ENCODE measurements at places on chromosomes 1 and 21. TPM values are rescaled to one million over a fixed set of nuclear protein-coding genes. Genes with fewer than 3 reads are reported as not detected.

DNA sequence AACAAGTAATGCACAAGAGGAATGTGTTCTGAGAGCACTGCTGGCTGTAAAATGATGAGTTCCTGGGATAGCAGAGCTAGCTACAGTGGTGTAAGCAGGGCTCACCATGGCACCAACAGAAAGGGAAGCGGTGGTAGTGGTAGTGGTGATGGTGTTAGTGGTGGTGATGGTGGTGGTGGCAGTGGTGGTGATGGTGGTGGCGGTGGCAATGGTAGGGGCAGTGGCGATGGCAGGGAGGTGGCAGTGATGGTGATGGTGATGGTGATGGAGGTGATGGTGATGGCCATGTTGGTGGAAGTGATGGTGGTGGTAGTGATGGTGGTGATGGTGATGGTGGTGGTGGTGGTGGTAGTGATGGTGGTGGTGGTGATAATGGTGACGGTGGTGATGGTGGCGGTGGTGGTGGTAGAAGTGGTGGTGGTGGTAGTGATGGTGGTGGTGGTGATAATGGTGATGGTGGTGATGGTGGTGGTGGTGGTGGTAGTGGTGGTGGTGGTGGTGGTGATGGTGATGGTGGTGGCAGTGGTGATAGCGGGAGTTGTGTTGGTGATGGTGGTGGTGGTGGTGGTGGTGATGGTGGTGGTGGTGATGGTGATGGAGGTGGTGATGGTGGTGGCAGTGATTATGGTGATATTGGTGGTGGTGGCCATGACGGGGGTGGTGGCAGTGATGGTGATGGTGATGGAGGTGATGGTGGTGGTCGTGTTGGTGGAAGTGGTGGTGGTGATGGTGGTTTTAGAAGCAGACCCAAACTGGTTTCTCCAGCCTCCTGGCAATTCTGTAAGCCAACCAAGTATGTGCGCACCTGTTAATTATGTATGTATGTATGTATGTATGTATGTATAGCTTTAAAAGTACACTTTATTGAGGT lies 254.1 kb downstream of the TRABD2B start:
- no peaks in the 10 kb centered on the region for H3K27me3 ChIP-seq
- no peak for DNase-seq
- no peaks in the 10 kb centered on the region for H3K4me1 ChIP-seq
- H3K36me3 ChIP-seq = no peaks in the 10 kb centered on the region
- no peak overlapping the region for H3K4me3 ChIP-seq
- H3K27ac ChIP-seq = no peak overlapping the region

DNA sequence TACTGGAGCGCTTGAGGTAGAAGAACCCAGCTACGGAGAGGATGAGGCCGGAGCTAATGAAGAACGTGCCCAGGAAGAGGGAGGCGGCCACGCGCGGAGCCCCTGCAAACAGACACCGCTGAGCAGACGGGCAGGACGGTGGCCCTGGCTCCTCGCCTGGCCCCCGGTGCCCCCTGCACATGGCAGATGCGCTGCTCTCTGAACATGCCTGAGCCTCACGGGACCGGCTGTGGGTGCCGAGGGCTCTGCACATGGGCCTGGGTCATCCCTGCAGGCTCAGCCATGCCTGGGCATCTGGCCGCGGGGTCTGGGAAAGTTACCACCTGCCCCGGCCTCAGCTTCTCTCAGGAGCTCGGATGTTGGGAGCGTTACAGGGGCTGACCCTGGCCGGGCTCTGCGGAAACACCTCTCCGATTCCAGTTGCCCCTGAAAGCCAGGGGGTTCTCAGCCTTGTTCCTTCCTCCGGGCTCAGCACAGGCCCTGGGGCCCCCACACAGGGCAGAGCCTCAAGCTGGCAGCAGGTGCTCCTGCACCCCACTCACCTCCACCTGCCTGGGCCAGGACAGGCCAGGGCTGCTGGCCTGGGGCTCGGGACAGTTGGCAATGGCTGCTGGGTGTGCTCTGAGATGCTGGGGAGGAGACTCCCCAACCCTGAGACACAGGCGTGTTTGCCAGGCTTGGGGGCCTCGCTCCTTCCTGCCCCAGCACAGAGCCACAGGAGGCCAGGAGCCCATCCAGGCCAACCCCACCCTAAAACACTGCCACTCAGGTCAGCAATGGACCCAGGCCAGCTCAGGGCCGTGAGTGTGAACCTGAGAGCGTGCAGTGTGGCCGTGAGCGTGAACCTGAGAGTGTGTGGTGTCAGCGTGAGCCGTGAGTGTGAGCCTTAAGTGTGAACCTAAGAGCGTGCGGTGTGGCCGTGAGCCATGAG lies 12.1 kb upstream of the RNF223 start:
- no peaks in the 10 kb centered on the region for H3K36me3 ChIP-seq
- H3K4me3 ChIP-seq = no peak overlapping the region
- DNase-seq = no peak
- no peaks in the 10 kb centered on the region for H3K27me3 ChIP-seq
- no peaks in the 10 kb centered on the region for H3K4me1 ChIP-seq

DNA sequence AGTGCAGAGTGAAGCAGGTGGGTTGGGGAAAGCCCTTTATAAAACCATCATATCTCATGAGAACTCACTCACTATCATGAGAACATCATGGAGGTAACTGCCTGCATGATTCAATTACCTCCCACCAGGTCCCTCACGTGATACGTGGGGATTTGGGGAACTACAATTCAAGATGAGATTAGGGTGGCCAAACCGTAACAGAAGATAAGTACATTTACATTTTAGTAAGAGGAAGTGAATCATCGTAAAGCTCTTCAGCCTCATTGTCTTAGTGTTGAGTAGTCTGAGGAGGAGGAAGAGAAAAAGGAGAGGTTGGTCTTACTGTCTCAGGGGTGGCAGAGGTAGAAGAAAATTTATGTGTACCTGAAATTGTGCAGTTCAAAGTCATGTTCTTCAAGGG lies 1053.4 kb upstream of the ADGRL4 start:
- DNase-seq = no peak
- no peaks in the 10 kb centered on the region for H3K4me1 ChIP-seq

The ZMYND12 gene
- total RNA-seq = 1.0 TPM

- DNase-seq = no peak
- H3K36me3 ChIP-seq = no peaks in the 10 kb centered on the region
- no peak overlapping the region for H3K4me3 ChIP-seq
- H3K4me1 ChIP-seq = no peaks in the 10 kb centered on the region
- H3K27ac ChIP-seq = no peak overlapping the region
Measured at GRCh38 chr1:64082459-64082858, 121.0 kb upstream of the UBE2U start.

- H3K27me3 ChIP-seq = peaks cover under 1% of the 10 kb centered on the region
- no peak for DNase-seq
- no peak overlapping the region for H3K4me3 ChIP-seq
- peaks cover 5% of the 10 kb centered on the region for H3K4me1 ChIP-seq
- no peaks in the 10 kb centered on the region for H3K36me3 ChIP-seq
Measured at GRCh38 chr1:101312147-101312546, 75.3 kb downstream of the S1PR1 start.

- no peak for DNase-seq
- H3K27me3 ChIP-seq = no peaks in the 10 kb centered on the region
- no peaks in the 10 kb centered on the region for H3K4me1 ChIP-seq
- no peak overlapping the region for H3K4me3 ChIP-seq
- H3K27ac ChIP-seq = no peak overlapping the region
Measured at GRCh38 chr21:33619726-33620125, 21.8 kb downstream of the CRYZL1 start.

The CA14 gene
- not detected for total RNA-seq

DNA sequence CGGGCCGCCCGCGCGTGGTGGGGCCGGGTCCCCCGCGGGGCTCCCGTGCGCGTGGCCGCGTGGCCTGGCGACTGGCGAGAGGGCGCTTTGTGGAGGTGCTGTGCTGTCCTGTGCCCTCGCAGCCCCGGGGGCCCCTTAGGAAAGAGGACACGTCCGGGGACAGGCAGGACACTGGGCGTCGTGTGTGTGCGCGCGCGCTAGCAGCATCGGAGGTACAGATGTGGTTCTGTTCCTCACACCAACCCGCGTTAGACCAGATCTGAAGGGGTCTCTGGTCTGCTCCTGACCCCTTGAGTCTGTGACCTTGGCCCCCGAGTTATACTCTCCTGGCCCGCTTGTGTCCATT lies 489 bp downstream of the ACTN2 start:
- no peaks in the 10 kb centered on the region for H3K36me3 ChIP-seq
- H3K27ac ChIP-seq = peak overlapping the region; percentile 51
- no peaks in the 10 kb centered on the region for H3K27me3 ChIP-seq
- peak; percentile 25 for DNase-seq
- peak overlapping the region; percentile 25 for H3K4me3 ChIP-seq
